ENCODE measurements at places on chromosomes 5 and 9.

DNA sequence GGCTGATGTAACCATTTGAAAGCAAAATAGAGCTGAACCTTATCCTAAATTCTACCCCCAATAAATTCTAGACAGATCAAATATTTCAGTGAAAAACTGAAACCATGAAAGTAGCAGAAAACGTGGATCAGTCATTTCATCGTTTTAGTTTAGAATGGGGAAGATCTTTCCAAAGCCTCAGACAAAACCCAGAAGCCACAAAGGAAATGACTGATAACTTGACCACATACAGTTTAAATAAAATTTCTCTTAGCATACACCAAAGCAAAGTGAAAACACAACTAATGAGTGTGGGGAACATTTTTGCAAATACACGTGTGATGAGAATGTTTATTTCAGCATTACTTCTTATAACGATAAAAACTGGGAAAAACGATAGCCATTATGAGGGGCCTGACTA, 284.8 kb downstream of the ADGRV1 start:
- H3K36me3 ChIP-seq, result no peaks in the 10 kb centered on the region
- no peak overlapping the region for H3K27ac ChIP-seq
- H3K4me3 ChIP-seq, result no peak overlapping the region
- no peaks in the 10 kb centered on the region for H3K27me3 ChIP-seq
- DNase-seq, result no peak

DNA sequence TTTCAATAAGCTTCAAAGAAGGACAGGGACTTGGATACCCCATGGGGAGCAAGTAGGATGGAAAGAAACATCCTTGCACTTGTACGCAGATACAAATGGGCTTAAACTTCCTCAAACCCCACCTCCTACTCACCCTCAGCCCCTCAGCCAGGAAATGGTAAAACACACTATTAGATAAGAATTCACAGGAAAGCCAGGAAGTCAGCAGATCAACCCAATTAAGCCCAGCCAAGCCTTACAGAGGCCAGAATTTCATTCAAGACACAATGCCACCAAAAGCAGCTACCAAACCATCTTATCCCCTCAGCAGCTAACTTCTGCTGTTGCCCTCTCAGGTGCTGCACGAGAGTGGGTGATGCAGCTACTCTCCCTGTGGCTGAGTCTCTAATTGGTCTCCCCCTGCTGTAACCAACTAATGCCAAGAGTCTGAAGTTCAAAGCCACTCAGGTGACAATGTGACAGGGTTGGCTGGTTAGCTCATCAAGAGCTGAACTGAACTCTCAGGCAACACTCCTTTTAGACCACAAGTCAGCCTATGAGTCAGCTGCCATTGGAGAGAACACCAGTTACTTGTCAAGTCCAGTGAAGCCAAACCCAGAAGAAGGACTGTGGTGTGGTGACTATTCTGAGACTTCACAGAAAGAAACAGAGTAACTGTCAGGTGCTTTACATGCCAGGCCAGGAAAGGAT, 201.9 kb downstream of the ZNF608 start:
- H3K36me3 ChIP-seq, result no peaks in the 10 kb centered on the region
- H3K4me3 ChIP-seq, result no peak overlapping the region
- H3K27me3 ChIP-seq, result no peaks in the 10 kb centered on the region
- H3K27ac ChIP-seq, result no peak overlapping the region

DNA sequence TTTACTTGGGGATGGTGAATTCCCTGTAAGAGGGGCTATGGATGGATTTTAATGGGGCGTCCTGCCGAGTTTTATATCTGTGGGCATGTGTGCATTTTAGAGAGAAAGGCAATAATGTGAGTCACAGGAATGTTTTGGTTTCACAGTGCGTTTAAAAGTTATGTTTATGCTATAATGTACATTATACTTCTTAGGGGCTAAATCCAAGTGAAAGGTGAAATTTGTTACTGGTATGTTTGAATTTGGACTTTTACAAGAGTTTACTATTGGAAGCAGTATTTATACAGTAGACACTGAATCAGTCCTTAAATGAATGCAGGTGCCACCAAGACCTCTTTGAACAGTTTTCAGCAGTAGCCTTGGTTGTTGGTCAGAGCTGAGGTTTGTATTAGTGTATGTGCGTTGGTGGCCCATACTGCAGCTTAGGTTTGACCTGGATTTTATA, 5.6 kb downstream of the JMY start:
- no peak for DNase-seq
- no peak overlapping the region for H3K4me3 ChIP-seq
- peaks cover 6% of the 10 kb centered on the region for H3K4me1 ChIP-seq
- no peaks in the 10 kb centered on the region for H3K27me3 ChIP-seq
- H3K36me3 ChIP-seq, result no peaks in the 10 kb centered on the region

DNA sequence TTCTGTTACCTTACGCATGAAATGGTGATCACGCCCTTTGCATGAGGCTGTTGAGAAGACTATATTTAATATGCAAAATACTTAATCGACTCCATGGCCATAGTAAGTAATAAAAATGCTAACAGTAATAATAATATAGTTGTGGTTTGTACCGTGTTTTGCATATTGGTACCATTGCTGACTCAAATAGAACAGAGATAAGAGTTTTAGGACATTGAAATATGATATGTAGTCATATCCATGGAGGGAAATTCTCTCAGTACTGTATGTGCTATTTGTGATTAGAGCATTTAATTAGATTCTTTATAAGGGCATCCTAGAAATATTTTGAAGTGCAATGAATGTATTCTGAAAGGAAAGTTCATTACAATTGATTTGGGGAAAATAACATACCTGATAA, 41.9 kb downstream of the CFAP90 start:
- H3K27ac ChIP-seq, result no peak overlapping the region
- H3K36me3 ChIP-seq, result no peaks in the 10 kb centered on the region
- H3K27me3 ChIP-seq, result peaks cover 30% of the 10 kb centered on the region
- no peak overlapping the region for H3K4me3 ChIP-seq
- no peak for DNase-seq

GRCh38 chr9:78026947-78027346, 4.7 kb downstream of the GNAQ start:
- no peak overlapping the region for H3K27ac ChIP-seq
- H3K4me3 ChIP-seq, result no peak overlapping the region
- no peaks in the 10 kb centered on the region for H3K36me3 ChIP-seq
- DNase-seq, result no peak
- no peaks in the 10 kb centered on the region for H3K27me3 ChIP-seq

All from HCT116 (cell line).